Stimulated activated CD4-positive, alpha-beta T cell treated with anti-CD3 and anti-CD28 coated beads, TNF-alpha, amount 100 ng/mL, for 1 hour (primary cell): ENCODE measurements at places on chromosomes 4 and X.
A peak's percentile ranks its signal among the peaks of the same experiment; 100 is the strongest.

DNA sequence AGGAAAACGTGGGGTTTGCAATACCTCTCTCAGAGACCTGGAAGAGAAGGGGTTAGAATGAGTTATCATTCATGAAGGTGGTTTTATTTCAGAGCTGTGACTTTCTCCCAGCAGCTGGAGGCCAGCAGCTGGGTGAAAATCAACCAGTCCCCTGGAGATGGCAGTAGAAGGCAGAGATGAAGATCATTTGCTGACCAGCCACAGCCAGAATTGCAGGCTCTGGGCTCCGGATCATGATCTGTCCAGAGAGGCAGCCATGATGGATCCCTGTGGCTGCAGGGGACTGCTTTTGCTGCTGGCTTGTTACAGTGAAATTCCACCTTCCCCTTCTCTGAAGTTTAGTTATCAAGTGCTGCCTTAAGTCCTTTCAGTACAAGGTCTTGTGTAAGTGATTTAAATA lies 46.9 kb upstream of the TAB3 start:
- no peak for DNase-seq

DNA sequence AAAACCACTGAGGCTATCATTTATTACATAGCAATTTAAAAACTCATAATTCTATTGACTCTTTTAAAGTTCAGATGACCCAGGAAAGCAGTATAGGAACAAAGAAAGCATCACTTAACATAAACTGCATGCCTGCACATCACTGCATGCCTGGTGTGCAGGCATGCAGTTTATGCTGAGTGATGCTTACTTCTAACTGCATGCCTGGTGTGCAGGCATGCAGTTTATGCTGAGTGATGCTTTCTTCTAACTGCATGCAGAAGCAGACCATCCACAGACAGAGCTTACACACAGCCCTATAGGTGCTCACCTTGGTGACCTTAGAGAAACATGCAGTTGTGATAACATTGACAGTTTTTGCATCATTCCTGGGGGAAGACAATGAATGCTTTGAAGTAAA lies 17.0 kb downstream of the SDAD1 start:
- DNase-seq = no peak

GRCh38 chrX:42602566-42602965 lies 175.4 kb downstream of the PPP1R2C start:
- DNase-seq = no peak

GRCh38 chr4:109067508-109068235 lies 234.8 kb downstream of the COL25A1 start:
- no peak for DNase-seq

GRCh38 chr4:168592676-168593075 lies 95.8 kb downstream of the PALLD start:
- no peak for DNase-seq

GRCh38 chr4:154120690-154121345 lies 331.9 kb upstream of the SFRP2 start:
- DNase-seq = no peak

DNA sequence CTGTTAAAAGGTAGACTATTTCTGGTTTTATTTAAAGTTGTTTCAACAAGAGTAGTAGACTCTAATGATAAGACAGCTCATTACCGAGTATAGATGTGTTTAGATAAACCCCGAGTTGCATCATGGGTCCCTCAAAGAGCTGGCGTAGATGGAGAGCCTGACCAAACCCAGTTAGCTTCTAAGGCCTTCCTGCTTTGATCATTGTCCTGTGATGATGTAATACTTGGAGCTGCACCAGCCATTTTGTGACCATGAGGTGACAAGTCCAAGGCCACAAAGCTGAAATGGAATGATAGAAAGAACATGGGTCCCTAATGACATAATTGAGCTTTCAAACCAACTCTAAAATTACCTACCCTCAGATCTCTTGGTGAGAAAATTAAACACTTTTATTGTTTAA lies 66.6 kb upstream of the TAB3 start:
- no peak for DNase-seq

GRCh38 chrX:53319614-53320542 lies 38.5 kb upstream of the IQSEC2 start:
- DNase-seq = no peak

GRCh38 chr4:6916587-6917460 lies 7.2 kb downstream of the TBC1D14 start:
- DNase-seq = peak; percentile 24

DNA sequence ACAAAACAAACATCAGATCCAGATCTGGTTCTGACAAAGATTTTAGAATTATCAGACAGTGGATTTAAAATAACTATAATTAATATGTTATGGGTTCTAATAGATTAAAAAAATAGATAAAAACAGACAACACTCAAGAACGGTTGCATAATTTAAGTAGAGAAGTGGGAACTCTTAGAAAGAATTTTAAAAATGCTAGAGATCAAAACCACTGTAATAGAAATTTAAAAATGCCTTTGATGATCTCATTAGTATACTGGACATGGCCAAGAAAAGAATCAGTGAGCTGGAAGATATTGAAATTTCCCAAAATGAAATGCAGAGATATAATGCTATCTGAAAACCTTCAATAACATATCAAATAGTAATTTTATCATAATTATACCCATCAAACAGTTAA lies 28.3 kb upstream of the DYNLT3 start:
- no peak for DNase-seq

DNA sequence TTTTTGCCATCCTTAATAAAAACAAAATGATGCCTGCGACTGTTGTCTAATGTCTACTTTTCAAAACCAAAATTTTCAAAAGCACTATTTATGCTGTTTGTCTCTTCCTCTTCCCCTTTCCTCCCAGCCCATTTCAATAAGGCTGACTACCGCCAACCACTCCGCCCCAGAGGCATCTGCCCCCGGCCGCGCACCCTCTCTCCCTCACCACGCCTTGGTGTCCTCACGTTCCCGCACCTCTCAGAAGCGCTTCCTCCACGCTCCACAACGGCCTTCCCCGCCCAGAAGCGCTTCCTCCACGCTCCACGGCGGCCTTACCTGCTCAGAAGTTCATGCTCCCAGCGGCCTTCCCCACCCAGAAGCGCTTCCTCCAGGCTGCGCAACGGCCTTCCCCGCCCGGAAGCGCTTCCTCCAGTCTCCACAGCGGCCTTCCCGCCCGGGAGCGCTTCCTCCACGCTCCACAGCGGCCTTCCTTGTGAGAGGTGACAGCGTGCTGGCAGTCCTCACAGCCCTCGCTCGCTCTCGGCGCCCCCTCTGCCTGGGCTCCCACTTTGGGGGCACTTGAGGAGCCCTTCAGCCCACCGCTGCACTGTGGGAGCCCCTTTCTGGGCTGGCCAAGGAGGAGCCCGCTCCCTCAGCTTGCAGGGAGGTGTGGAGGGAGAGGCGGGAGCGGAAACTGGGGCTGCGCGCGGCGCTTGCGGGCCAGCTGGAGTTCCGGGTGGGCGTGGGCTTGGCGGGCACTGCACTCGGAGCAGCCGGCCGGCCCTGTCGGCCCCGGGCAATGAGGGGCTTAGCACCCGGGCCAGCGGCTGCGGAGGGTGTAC lies 490.4 kb upstream of the ZFP42 start:
- DNase-seq = no peak

- no peak for DNase-seq
These were observed 55.3 kb downstream of the KLHL4 start for GRCh38 chrX:87572901-87573300.

GRCh38 chrX:146831994-146832393 lies 17.4 kb upstream of the CXorf51A start:
- DNase-seq = no peak

DNA sequence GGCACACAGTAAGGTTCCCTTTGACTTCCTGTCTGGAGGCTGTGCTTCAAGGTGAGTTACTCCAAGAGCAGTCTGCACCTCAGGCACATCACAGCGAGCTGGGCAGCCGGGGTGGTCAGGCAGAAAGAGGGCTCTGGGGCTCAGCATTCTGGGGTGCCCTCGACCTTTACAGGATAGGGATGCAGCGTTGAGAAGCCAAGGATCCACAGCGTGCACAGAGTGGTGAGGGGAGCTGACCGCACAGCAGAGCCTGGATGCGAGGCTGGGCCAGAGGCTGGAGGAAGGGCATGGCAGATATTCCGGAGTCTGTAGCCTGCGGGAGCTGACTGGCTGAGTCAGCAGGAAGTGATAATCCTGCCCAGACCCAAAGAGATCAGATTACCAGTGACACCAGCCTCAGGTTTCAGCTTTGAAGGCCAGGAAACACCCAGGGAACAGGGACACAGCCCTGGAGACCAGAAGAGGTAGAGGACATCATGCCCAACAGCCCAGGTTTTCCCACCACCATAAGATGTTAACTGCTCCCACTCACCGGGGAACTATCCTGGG lies 38.4 kb upstream of the PDLIM3 start:
- DNase-seq = no peak

GRCh38 chr4:48669086-48669485 lies 111.0 kb downstream of the FRYL start:
- no peak for DNase-seq

GRCh38 chr4:39363773-39364393 lies 2.3 kb downstream of the RFC1 start:
- DNase-seq = no peak

DNA sequence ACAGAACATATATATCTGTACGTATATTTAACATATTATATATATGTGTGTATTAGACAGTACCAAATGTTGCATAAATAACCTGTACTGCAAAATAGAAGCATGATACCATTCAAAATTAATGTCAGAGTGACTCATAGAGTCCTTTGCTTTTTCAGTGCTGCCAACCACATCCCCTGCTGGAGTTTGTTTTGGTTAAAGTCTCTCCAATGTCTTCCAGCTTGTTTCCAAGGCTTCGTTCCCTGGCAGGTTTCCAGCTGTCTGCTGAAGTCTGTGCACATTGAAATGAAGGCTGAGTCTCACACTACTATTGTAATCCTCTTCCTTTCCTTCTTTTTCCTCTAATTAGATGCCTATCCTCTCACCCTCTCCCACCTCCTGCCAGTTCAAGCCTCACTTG lies 14.9 kb downstream of the NRK start:
- no peak for DNase-seq

GRCh38 chr4:148044089-148044911 lies 312.4 kb downstream of the ARHGAP10 start:
- DNase-seq = no peak

GRCh38 chr4:46254788-46255187 lies 130.9 kb upstream of the GABRG1 start:
- DNase-seq = no peak
